Activated CD8-positive, alpha-beta T cell treated with anti-CD3 and anti-CD28 coated beads for 36 hours (primary cell): ENCODE measurements at places on chromosomes 7 and 10. TPM values are rescaled to one million over a fixed set of nuclear protein-coding genes. Genes with fewer than 3 reads are reported as not detected.

Gene ASCC1
- total RNA-seq, result 61.6 TPM

Gene LRGUK
- total RNA-seq, result not detected

Gene AQP1
- 0.22 TPM for total RNA-seq

Gene SMARCD3
- total RNA-seq, result 8.9 TPM
